Placental epithelial cell (primary cell): ENCODE measurements at places on chromosomes 6 and 20. TPM values are rescaled to one million over a fixed set of nuclear protein-coding genes. Genes with fewer than 3 reads are reported as not detected.

The SYCP2 gene
- 4.2 and 4.7 TPM in 2 replicates for total RNA-seq

The SLCO4A1 gene
- 15.7 and 36.3 TPM in 2 replicates for total RNA-seq

The CPXM1 gene
- total RNA-seq, result under 0.01 TPM in 1 of 2 replicates, not detected in the other

The TDP2 gene
- total RNA-seq, result 16.9 and 20.0 TPM in 2 replicates

The MARCKS gene
- 62.4 and 94.0 TPM in 2 replicates for total RNA-seq
